COR-L47 (cell line): ENCODE measurements at places on chromosomes 1 and 21.

GRCh38 chr21:32403201-32403777 lies 9.2 kb upstream of the EVA1C start:
- peak; percentile 51 for DNase-seq

DNA sequence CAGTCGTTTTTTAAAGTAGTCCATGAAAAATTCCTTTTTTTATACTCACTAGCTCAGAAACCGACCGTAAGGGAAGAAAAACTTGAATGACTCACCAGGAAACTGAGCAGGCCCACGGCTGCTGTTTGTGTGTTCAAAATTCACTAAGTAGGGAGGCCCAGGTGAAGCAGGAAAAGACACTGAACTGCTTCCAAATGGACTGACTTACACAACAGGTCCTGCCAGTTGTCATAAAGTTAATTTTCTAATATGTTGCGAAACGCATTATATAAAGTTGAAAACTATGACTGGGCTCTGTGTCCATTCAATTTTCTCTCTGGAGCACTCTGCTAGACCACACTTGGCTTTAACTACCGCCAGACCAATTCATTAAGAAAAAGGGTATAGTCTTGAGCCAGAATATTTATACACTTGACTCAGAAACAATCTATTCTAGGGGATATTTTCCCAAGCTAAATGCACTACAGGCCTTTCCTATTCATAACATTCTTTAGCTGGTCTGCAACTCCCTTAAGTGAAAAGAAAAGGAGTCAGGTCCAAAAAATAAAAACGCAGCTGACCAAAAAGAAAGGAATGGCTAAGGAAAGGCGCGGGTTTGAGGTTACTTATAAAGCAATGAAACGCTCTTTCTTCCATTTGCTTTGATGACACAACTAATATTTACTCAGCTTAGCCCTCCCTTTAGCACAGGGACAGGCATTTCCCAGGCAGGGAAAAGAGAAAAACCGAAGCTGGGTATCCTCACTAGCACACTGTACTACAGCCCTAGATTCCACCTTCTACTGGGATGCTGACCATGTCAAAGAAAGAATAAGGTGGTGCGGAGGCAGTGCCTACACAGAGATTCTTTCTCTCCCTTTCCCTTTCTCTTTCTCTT lies 306.3 kb upstream of the ESRRG start:
- no peak for DNase-seq

GRCh38 chr1:168672278-168672677 lies 56.7 kb downstream of the DPT start:
- DNase-seq, result no peak

GRCh38 chr1:52593495-52593894 lies 8.7 kb upstream of the GPX7 start:
- DNase-seq, result no peak

- DNase-seq, result peak; percentile 76
These were observed 570 bp upstream of the PEX10 start for GRCh38 chr1:2412773-2413494.

DNA sequence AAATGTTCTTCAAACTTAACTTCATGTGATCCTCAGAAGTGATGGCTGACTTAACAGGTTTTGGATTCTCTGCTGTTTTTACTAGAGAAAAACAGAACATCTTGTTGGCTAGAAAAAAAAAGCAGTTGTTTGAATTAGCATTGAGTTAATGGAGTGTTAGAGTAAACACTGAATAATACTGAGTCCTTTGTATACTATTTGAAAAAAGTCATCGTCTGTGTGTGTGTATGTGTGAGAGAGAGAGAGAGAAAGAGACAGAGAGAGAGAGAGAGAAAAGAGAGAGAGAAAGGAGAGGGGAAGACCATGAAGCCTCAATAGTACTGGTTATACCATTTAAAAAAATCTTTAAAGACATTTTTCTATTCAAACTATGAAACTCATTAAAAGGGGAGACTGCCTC lies 10.4 kb downstream of the ZNF697 start:
- DNase-seq, result no peak

- DNase-seq, result peak; percentile 22
These were observed 52.1 kb downstream of the GPR161 start for GRCh38 chr1:168084396-168085231.

DNA sequence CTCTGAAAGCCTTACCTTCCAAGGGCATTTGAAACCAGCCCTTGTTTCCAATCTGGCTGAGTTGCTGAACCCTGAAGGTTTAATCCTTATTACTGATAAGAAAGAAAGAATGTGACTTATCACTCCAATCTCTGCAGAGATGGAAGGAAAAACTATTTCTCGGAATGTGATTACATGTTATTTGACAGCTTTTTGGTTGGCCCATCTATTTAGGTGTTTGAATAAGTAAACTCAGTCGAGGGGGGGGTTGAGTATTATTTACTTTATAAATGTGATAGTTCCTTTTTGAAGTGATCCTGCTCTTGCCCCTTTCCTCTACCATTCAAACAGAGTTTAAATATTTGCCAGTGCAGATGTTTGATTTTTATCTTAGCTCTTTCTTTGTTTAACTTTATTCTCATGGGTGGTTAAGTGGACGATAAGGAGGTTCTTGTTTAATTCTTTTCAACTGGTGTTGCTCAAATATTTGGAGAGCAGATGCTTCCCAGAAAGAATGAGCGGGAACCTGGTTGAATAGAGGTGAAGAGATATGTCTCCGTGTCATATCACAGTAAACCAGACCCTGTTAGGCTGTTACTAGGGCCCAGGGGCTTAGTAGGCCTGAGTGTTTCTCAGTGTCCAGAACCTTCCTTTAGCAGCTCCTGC lies 126.1 kb downstream of the CACHD1 start:
- no peak for DNase-seq
